ENCODE measurements at places on chromosomes 3 and 15. TPM values are rescaled to one million over a fixed set of nuclear protein-coding genes. Genes with fewer than 3 reads are reported as not detected.

DNA sequence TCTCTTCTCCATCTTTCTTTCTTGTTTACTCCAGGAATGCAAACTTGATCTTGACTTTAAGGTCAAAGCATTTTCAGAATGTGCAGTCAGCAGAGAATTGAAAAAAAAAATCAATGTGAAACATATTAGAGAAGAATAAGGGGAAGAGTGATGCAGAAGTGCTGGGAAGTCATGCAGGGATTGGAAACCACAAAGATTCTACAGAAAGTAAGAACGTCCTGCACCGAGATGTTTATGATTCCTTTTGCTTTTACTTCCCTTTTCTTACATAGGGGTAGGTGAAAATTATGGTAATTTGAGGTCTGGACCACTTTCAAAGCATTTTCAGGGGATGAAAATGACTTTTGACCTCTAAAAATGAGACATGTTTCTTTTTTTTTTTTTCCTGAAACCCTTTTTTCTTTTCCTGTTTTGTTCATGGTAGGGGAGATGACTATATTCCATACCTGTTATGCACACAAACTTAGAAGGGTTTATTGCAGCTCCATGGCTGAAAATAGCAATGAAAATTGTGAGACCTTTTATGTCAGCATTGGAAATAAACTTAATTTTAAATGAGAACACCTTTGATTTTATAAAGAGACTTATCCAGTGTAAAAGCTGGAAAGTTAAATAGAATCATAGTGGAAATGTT is 623.5 kb upstream of the TBL1XR1 start:
- DNase-seq, result no peak

DNA sequence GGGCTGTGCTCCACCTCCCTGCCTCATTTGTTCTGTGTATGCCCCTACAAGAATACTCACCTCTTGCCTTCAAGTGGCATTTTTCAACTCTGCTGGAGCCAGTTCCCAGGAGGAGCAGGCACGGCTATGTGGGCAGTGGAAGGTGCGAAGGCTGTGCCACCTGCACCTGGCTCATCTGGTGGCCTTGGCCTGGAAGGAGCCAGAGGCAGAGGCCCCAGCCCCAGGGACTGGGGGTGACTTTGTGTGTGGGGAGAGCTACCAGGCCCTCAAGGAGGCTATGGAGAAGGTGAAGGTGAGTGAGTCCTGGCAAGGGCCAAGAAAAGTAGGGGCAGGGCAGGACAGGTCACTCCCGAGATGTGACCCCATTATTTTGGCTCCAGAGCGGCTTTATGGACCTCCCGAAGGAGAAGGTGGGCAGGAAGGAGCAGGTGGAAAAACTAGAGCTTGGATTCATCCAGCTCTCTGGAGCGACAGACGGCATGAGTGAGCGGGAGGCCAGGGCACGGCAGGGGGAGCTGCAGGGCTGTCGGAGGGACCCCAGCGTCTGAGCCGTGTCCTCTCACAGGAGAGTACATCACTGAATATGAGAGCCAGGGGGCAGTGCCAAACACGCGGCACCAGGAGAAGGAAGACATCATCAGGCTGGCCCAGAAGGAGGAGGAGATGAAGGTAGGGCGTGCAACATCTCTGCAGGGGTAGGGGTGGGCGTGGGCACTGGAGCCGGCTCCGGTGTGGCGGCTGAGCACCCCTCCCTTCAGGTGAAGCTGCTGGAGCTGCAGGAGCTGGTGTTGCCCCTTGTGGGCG is 57.3 kb upstream of the UBE2Q2 start:
- peak; percentile 70 for DNase-seq

DNA sequence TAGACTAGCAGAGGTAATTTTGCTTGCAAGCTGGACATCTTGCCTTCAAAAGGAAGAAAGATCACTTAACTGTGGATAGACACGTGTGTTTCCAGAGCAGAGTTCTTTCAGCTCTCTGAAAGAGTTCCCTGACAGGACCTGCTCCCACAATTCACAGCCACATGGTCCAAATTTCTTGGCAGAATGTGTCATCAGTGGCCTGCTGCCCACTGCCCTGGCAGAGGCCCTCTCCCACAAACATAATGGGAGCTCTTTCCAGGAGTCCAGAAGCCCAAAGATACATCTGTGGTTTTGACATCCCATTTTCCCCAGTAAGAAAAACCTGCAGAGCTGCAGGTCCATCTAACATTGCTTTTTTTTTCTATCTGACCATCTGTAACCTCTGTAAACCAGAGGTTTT is 48.3 kb downstream of the SERPINI1 start:
- no peak for DNase-seq

GRCh38 chr15:59991834-59992233 is 12.3 kb upstream of the FOXB1 start:
- no peak for DNase-seq

GRCh38 chr3:174767853-174768382 is 91.2 kb upstream of the NAALADL2 start:
- no peak for DNase-seq

DNA sequence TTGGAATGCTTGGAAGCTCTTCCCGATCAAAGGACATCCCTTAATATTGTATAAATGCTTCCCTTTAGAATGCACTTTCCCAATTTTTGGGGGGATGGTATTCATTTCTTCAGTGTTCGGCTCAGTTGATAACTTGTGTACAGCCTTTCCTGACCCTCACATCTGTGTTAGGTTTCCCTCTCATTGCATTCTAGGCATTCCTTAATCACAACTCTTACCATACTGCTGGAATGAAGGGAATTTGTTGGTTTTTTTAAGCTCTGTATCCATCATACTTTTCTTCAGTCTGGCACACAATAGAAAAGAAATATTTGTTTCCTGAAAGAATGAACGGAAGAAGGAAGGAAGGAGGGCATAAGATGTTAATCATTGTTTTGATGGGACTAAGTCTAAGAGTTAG is 119.5 kb downstream of the CHST2 start:
- no peak for DNase-seq

DNA sequence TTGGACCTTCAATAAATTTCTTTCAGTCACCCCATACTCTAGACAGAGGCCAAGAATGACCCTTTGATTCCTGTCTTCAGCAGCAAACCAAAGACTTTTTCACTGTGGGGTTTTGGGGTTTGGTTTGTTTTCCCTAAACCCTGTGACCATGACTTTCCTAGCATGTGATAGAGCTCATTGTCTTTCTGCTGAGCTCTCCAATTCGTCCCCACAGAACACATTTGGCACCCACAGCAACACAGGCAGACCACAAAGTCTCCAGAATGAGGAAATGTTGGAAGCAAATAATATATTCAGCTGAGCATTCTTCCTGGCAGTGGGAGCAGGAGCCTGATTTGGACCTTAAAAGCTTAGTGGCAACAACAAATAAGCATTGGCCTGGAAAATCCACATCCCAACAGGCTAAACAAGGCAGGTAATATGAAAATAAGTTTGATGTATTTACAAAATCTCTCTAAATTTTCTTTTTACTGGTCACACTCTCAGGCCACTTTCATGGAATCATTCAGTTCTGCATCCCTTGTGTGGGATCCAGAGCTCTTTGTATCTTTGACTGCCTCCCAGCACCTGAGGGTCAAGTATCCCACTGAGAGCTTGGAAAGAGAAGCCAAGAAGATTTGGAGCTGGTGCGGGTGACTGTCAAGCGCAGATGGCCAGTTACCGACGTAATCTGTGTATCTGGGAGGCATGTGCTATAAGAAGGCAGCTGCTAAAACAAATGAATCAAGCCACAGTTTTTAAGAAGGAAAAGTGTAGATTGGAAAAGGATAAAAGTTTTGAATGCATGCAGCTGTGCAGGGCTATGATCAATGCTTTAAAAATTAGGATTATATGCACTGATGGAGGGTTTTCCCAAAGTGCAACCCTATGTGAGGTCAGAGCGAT is 36.5 kb upstream of the CPB1 start:
- DNase-seq, result no peak

DNA sequence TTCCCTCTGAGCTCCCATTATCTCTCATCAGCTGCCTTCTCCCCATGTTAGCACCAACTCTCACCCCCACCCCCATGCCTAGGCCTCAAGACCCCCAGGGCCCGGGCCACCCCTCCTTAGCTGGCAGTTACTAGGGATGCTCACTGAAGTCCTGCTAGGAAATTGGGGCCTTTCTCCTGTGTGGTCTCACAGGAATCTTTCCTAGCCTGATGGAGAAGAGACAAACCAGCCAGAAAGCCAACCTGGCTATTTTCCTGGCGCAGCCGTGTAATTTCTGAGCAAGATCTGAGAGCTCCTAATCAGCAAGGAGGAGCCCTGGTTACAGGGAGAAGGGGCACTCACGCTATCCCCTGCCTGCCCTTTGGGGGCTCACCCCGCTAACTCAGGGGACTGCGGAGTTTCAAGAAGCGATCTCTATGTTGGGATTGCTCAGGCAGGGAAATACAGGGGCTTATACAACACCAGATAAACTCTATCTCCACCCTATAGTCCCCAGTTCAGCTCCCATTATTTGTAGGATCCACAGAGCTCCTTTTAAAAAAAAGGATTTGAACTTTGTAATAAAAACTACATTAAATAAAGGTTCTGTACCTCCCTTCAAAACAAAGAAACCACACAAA is 25.2 kb downstream of the NR2F2 start:
- no peak for DNase-seq

CDCP1 gene
- 0.48 TPM for total RNA-seq

GRCh38 chr3:194928831-194929577 is 243.3 kb downstream of the FAM43A start:
- DNase-seq, result no peak

- no peak for DNase-seq
These were observed 102.7 kb downstream of the IMPG2 start for GRCh38 chr3:101217472-101218245.

- DNase-seq, result no peak
These were observed 69.8 kb downstream of the OPA1 start for GRCh38 chr3:193662757-193663322.

GRCh38 chr3:56113231-56113630 is 355.0 kb downstream of the ERC2 start:
- no peak for DNase-seq

- DNase-seq, result no peak
These were observed 152.4 kb downstream of the LEKR1 start for GRCh38 chr3:156978481-156978961.

SLC22A14 gene
- total RNA-seq, result 0.62 TPM

DPPA4 gene
- 0.22 TPM for total RNA-seq

DNA sequence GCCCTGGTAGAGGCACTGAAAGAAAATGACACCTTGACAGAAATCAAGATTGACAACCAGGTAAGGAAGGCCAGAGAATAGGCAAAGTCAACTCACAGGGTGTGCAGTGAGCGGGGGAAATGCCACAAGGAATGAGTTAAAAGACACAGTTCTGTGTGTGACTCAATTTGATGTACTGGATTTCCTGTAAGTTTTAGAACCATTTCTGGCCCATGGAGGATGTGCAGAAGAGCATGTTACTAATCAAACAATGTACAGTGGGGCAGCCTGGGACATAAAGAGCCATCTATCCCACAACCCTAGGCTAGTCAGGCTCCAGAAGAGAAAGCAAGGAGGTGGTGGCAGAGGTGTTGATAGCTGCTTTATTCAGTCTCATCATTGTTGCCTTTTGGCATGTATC is 31.2 kb upstream of the TMOD3 start:
- DNase-seq, result no peak

NMNAT3 gene
- 2.0 TPM for total RNA-seq

DNA sequence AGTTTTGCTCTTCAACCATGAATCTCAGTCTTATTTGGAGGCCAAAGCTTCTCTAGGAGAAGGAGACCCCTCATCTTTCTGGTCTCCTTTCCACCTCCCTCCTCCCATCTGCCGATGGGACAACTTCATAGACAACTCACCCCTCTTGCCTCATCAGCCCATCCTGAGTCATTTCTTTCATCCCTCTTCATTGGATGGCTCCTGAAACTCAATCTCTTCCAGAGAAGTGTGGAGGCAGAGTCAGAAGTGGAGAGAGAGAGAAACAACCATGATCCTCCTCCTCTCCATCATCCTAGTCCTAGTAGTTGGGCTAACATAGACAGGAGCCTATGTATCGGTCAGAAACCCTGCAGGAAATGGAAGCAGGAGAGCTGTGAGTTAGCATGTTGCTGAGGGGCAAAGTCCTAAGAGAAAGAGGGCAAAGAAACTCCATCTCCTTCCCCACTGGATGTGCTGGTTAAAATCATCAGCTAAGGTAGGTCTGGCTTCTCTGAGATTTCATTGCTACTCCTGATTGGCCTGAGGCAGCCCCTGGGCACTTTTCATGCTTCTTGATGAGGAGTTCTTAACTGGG is 21.3 kb upstream of the HCN4 start:
- DNase-seq, result no peak

All from chondrocyte (in vitro differentiated cells).